Breast epithelium (tissue), 4 donors: ENCODE measurements at places on chromosomes 1 and 21. TPM values are rescaled to one million over a fixed set of nuclear protein-coding genes. Genes with fewer than 3 reads are reported as not detected.

GRCh38 chr1:11298390-11299224, 25.6 kb downstream of the UBIAD1 start:
- DNase-seq: no peak

GRCh38 chr1:100717218-100717617, 2.3 kb upstream of the VCAM1 start:
- no peak for DNase-seq

DNA sequence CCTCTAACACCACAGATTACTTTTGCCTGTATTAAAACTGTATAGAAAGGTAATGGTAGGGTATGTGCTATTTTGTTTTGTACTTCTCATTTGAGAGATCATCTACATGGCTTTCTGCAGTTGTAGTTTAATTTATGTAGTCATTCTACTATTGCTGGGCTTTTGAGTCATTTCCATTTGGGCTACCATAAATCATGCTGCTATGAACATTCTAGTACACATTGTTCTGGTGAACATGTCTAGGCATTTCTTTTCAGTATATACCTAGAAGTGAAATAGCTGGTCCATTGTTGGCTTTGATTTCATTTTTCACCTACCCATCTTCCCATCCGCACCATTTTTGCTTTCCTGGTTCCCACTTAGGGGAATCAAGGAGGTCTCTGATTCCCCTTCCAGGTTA, 18.7 kb downstream of the EDN2 start:
- no peak for DNase-seq

DNA sequence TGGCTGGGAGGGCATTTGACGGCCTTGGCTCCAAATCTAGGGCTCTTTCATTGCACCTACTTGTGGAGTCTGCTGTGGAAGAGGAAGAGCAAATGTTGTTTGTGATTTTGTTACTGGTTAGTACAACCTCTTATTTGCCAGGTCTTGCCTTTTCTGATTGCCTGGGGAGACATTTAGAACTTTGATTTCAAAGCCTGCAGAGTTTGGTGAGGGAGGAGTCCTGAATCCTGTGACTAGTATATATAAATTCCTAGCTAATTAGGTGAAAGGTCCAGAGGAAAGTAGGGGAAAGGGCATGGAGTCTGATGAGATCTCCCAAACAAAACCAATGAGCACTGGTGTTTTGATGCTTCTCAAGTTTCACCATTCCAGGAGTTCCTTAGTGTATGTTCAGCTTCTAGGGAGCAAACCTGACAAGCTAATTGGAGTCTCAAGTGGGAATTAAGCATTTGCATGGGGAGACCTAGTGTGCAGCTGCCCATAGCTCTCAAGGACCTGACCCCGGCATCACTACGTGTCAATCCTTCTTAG, 5.1 kb upstream of the HMGCS2 start:
- DNase-seq: no peak

- no peak for DNase-seq
These were observed 8.4 kb downstream of the SMIM1 start for GRCh38 chr1:3780901-3781300.

- DNase-seq: peak; percentile 72
These were observed 22.9 kb downstream of the KCNA10 start for GRCh38 chr1:110495926-110496600.

DNA sequence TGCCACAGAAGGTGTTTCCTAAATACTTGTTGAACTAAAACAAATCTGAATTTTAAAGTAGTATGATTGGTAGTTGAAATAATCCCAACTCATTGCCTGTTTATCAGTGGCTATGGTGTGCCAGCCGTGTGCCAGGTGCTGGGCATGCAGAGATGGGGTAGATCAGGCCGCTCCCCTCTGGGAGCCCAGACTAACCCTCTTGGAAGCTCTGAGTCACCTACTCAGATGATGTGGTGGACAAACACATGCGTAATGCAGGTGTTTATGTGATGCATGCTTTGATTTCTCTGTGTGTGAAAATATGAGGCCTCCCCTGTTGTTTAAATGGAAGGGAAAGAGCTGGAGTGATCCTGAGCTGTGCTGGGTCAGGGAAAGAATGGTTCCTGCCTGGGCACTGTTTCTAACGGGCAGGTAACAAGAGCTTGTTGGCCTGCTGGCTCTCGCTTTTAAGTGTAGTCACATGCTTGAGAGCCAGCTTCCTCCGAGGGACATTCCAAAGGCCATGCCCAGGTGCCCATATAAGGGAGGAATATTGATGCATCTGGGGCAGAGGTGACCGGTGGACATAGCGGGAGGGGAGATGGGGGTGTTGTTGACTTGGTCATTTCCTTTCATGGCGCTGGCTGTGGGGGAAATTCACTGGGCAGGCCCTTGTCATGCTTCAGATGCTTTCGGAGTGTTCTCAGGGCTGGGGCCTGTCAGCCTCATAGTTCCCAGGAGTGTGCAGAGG, 10.2 kb downstream of the MFN2 start:
- DNase-seq: no peak

DNA sequence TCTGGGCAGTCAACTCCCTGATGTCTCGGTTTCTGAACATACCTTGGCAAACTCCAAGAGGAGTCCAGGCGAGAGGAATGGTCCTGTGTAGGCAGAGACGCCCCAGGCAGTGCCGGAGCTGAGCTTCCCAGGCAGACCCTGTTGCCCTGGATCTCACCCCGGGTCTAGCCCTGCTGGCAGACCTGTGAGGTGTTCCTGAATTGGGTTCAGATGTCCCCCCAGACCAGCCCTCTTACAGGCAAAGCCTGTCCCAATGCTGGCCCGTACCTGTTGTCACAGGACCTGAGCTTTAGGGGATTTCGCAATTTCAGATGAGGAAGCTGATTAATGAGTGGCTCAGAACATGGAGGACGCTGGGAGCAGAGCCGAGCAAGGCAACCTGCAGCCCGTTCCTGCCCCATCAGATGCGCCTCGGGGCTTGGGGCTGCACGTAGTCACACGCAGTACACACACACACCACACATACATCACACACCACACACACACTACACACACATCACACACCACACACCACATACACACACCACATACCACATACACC, 38.5 kb upstream of the PDE9A start:
- DNase-seq: peak; percentile 65

DNA sequence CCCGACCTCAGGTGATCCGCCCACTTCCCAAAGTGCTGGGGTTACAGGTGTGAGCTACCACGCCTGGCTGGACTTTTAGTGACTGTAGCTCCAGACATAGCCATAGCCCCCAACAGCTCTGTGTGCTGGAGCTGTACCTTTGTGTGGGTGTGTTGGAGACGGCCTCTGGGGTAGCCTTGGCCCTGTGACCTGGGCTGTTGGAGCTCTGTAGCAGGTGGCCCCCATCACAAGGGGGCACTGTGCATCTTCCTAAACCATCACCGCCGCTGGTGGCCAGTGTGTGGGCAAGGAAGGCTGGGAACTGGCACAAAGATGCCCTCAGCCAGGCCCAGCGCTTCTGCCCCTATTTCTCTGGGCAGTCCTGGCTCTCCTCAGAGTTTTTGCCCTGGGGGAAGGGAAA, 38.4 kb upstream of the FOXO6 start:
- no peak for DNase-seq

DNA sequence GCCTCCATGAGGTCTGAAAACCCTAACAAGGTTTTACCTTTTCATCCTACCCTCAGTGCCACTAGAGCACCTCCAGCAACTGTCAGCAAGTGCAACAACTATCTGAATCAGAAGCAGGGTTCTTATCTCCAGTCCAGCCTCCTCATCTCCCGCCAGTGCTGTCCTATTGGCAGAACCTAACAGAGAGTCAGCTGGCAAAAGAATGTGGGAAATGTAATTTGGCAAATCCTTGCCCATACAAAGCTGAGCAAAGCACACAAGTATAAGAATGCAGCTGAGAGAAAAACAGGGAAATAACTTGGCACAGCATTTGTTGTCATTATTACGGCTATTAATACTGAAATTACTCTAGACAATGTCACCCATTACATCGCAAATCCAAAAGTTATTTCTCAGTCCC, 124.2 kb downstream of the ATP6V1G3 start:
- no peak for DNase-seq

DNA sequence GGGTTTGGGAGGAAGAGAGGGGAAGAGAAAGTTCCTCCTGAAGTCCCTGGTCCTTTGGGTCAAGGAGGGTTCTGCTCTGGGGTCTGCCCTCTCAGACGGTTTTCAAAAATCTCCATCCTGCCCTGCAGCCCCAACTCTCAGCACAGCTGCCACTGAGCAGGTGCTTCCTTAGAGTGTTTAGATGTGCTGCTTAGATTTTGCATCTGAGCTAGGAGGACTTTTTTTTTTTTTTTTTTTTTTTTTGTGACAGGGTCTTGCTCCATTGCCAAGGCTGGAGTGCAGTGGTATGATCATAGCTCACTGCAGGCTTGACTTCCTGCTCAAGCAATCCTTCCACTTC, 324.9 kb upstream of the POU3F1 start:
- no peak for DNase-seq

DNA sequence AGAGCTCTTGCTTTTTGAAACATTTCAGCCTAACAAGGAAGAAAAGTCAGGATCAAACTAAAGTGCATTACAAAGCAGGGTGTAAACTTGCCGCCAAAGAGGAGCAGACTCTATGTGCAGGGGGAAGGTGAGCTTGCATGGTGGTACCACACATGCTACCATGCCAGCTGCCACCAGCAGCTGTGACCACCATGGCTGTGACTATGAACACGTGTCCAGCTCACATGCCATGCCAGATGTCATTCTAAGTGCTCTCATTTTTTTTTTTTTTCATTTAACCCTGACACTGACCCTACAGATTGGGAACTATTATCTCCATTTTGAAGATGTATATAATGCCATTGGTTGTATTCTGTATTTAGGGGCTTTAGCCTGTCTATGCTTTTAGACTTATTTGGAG, 79.0 kb downstream of the PCP4 start:
- no peak for DNase-seq

GRCh38 chr1:19882111-19883071, at the start of gene OTUD3:
OTUD3 (plus strand) TSS chr1:19882395; CDS start chr1:19882514, 119 bp downstream.
- DNase-seq: peak; percentile 94

GRCh38 chr1:203056516-203056915, 29.3 kb downstream of the MYOG start:
- no peak for DNase-seq

DNA sequence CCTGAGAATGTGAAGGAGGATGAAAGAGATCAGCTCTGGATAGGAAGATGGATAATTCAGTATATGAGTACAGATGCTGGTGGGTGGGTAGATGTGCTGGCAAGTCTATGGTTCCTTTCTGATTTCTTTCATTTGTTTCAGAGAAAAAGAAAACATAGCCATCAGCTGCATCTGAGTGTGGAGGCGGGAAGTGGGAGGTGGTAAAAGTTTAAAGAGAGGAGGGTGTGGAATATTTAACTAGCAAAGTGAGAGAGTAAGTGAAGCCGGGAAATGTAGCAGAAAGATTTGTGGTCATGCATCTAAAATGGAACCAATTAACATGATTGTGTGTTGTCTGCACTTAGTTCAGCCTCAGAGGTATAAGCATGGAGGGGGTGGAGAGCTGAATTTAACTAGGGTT, 16.4 kb downstream of the RPE65 start:
- DNase-seq: no peak

- no peak for DNase-seq
These were observed 66.9 kb upstream of the ATP1A1 start for GRCh38 chr1:116306102-116306501.

- DNase-seq: no peak
These were observed 246.1 kb downstream of the SLC45A1 start for GRCh38 chr1:8563944-8564537.

DNA sequence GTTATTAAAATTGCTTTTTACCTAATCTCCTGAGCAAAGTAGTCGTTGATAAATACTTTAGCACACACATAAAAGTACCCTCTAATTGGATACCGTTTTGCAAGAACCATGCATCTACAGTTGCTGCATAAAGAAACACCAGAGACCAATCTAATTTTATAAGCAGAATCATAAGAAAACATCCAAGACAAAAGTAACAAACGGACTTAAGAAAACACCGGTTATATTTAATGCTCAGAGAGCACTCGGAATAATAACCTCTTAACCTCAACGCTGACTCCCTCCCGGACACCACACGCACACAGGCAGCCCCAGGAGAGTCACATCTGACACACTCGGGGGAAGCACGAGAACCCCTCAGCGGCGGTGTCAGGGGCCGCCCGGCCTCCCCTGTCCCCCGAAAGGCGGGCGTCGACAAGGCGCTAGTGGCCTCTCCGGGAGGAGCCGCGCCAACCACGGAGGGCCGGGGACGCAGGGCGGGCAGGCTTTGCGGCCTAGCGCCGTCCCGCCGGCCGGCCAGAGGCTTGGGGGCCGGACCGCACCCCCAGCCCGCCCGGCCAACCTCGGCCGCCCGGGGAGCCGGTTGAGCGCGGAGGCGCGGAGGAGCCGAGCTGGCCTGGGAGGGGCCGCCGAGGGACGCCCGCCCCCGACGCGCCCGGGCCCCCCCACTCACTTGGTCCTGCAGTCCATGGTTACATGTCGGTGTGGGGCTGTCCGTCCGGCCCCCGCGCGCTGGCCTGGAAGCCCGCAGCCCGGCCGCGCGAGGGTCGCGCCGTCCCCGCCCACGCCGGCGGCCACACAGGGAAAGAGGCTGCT, 606 bp downstream of the DENND1B start:
- DNase-seq: peak; percentile 52

DNA sequence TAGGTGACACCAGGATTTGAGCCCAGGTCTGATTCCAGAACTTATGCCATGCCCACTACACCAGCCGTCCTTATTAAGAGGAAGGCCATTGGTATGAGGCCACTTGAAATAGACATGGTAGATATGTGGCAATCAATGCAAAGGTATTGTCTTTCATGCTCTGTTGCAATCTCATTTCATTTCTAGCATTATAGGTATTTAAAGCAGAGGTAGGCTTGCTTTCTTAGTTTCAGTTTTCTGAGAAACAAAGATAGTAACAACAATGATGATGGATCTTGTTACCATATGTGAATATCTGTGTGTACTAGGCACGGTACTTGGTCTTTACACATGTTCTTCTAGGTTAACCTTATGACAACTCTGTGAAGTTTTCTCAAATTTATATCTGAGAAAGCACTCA, 113.1 kb downstream of the FGGY start:
- no peak for DNase-seq

GRCh38 chr1:40944841-40945430, 34.6 kb upstream of the CTPS1 start:
- DNase-seq: peak; percentile 70

DNA sequence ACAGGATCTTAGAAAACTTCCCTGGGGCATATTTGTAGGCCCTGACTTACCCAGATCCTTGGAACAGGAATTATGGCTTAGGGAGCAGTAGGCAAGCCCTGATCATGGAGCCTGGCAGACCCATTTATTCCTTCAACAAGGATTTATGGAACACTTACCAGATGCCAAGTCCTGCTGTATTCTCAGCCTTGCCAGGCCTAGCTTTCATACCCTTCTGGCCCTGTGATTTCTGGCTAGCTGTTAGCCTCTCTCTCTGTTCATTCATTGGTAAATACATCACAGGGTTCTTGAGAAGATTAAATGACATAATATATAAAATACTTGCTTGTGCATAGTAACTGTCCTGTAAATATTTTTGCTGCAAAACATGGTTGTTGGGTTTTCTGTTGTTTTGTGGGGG, 32.4 kb upstream of the SRP9 start:
- no peak for DNase-seq

The TRPM2 gene
- total RNA-seq: 7.2 TPM

The APCS gene
- total RNA-seq: not detected

The GCLM gene
- 10.1 TPM for total RNA-seq

The PPCS gene
- total RNA-seq: 77.0 TPM

The ZDHHC18 gene
- total RNA-seq: 12.3 TPM

The NUP210L gene
- under 0.01 TPM for total RNA-seq

The ARHGEF16 gene
- 15.1 TPM for total RNA-seq

The GJC2 gene
- 1.3 TPM for total RNA-seq

The LCE1C gene
- not detected for total RNA-seq

The NDUFS5 gene
- 299 TPM for total RNA-seq

The GBP7 gene
- not detected for total RNA-seq

The PIGK gene
- total RNA-seq: 18.9 TPM
